ENCODE measurements at places on chromosomes 1 and 21.

GRCh38 chr1:8847990-8848389 is 30.5 kb downstream of the ENO1 start:
- no peak for DNase-seq

GRCh38 chr1:116769561-116769977 is 15.3 kb downstream of the CD2 start:
- no peak for DNase-seq

GRCh38 chr21:31670070-31670469 is 10.6 kb downstream of the SOD1 start:
- no peak for DNase-seq

GRCh38 chr1:56200442-56200841 is 378.9 kb downstream of the PLPP3 start:
- peak; percentile 7 for DNase-seq

DNA sequence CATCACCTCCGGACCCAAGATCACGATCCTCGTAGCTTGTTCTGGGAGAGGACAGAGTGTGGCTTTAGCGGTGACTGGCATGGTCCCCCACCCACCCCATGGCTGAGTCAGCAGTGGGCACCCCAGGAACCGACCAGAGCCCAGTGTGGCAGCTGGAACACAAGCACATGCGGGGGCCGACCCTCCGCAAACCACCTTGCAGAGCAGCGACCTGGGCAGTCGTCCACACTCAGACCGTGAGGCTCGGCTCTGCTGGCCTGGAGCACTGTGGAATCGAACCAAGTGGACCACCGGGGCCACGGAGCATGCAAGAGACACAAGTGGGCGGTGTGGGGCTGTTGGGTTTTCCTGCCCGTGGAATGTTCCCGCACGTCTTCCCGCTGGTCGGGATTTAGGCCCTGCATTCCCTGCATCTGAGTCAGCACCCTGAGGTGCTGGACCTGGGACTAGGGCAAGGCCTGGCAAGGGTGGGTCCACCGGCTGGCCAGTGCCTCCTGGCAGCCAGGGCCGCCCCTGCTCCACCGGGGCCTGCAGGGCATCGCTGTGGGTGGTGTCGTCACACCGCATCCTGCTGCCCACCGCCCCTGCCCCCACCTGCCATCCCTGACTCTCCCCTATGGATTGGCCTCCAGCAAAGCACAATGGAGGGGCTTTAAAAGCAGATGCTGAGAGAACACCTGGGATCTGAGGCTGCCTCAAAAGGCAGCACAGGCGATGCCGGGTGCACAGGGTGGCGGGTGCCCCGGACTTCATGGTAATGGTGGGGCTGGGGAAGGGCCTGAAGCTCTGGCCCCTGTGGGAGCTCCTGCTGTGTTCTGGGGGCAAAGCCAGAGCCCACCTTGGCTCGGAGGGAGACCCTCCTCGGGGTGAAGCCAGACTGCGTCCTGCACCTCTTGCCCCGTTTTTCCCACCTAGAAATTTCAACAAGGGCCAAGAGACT is 18.5 kb downstream of the MORN1 start:
- DNase-seq, result no peak

DNA sequence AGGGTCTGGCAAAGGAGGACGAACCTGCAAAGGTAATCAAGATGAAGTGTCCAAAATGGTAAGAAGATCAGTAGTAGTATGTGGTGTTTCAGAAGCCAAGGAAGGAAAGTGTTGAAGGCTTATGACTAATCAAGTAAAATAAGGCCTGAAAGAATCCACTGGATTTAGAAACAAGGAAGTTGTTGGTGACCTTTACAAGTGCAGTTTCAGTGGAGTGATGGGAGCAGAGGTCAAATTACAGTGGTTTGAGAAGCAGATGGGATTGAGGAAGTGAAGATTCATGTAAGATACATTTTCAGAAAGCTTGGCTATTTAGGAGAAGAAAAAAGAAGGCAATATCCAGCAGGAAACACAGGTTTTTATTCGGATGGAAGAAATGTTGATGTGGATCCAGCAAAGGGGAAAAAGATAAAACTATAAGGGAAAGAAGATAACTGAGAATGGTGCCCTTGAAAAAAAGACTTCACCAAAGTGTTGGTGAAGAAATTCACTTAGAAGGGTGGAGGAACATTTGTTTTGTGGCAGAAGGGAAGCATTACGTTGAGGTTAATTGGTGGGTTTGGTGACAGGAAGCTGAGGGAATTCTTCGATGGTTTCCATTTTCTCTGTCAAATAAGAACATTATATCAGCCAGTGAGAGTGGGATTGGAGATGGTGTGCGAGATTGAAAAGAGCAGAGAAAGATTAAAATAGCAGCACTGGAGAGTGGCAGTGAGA is 2.1 kb downstream of the ARMH1 start:
- no peak for DNase-seq

GRCh38 chr21:27688773-27689172 is 721.9 kb upstream of the ADAMTS5 start:
- DNase-seq, result no peak

DNA sequence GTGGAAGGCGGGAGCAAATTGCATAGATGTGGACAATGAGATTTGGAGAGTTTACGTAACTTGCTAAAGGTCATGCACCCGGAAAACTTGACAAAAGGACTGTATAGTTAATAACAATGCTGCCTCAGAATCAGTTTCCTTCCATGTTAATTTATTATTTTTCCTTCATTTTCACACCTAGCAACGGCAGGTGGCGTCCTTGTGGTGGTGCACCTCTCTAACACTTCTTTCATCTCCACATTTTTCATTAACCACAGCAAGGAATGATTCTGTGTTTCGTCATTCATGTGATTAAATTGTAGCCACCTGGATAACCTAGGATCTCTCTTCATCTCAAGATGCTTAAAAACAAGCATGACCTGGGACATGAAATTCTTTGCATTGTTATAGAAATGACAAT is 2133.0 kb downstream of the NCAM2 start:
- peak; percentile 28 for DNase-seq

- DNase-seq, result no peak
These were observed 30.4 kb downstream of the PIGM start for GRCh38 chr1:160001440-160001839.

GRCh38 chr1:68782890-68783289 is 286.0 kb upstream of the DEPDC1 start:
- no peak for DNase-seq

DNA sequence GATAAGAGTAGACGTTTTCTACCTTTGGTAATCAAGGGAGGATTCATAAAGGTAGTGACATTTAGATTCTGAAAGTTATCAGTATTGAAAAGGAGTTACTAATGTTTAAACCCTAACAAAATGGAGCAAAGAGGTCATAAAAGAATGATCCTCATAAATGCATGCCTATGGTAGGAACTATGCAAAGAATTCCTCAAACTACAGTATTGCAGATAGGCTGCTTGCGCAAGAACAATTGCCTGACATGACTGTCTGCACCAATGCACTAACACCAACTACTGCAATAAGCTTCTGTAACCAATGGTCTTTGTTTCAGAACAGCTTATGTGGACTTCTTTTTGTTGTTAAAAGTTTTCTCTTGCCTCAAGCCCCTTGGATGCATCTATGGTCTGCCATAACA is 597.3 kb upstream of the ADGRL4 start:
- no peak for DNase-seq

DNA sequence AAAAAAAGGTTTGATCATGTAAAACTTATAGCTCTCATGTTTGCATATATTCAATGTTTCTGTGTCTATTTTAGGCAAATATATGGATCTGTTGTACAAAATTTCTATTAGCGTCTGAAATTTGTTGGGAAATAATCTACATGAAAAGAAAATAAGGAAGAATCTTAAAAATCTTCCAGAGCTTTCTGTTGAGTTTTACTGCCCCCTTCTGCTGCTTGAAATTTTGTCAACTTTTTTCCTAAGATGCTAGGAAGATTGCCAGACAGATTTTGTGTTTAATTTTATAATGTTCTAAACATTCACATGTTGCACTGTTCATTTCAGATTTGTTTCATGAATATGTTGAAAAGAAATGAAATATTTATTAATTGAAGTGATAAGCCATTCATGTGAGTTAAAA is 2.5 kb upstream of the PTGS2 start:
- no peak for DNase-seq

DNA sequence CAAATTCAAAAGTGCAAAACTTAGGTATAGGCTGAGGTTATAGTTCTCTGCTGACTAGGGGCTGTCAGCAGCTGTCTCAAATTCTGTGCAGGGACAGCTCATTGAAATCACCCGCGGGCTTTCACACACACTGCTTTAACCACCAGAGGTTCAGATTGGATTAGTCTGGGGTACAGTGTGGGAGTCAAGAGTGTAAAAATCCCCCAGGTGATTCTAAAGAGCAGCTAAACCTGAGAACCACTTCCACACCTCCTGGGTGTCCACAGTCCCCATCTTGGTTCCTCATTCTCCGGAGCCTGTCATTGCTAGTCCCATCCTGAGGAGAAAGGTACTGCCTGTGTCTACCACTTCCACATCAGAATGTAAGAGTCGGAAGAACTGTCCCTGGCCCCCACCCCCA is 9.9 kb upstream of the TDRD10 start:
- no peak for DNase-seq

DNA sequence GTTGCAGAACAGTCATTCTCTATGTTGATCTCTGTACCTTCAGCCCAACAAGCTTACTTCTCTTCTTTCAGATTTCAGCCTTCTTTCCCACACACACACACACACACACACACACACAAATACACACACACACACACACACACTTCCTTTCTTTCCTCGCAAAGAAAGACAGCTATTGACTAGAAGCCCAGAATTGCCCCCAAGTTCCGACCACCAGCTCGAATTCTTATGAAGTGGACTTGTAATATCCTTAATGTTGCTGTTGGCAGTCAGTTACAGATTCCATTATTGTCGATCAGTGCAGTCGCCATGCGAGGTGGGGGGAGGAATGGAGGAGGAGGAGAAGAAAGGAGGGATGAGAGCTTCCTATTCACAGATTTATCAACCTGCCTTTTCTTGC is 125.5 kb downstream of the CLEC20A start:
- no peak for DNase-seq

GRCh38 chr21:38181096-38181495 is 75.7 kb upstream of the KCNJ15 start:
- no peak for DNase-seq

- DNase-seq, result no peak
These were observed 3.8 kb downstream of the NCF2 start for GRCh38 chr1:183586455-183586854.

DNA sequence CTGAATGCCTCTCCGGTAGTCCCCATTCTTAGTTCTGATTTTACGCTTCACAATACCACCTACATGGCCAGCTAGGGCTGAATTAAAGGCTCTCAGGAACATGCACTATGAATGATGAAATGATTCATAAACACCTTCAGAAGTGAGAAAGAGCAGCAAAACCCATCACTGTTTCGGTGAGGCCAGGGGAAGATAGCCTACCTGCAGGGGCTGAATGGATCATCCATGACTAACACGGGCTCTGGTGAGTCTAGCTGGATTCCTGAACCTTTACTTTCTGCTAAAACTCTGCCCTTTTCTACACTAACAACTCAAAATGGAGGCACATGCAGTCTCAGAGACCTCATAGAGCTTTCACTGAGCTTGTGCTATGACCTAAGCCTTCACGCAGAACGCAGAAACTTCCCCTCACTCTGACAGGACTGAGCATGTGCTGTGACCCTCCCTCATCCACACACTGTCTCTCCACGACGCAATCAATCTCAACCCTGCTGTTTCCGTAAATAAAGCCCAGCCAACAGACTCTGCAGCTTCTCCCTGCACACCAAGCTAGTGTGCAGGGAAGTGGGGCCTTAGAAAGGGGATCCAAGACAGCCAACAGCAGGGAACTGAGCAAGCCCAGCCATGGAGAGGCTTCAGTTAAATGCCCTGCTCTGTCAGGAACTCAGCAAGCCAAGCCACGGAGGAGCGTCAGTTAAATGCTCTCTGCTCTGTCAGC is 207.8 kb downstream of the SLC45A1 start:
- DNase-seq, result peak; percentile 95

- no peak for DNase-seq
These were observed 212.8 kb downstream of the FOXD2 start for GRCh38 chr1:47650611-47651010.

DNA sequence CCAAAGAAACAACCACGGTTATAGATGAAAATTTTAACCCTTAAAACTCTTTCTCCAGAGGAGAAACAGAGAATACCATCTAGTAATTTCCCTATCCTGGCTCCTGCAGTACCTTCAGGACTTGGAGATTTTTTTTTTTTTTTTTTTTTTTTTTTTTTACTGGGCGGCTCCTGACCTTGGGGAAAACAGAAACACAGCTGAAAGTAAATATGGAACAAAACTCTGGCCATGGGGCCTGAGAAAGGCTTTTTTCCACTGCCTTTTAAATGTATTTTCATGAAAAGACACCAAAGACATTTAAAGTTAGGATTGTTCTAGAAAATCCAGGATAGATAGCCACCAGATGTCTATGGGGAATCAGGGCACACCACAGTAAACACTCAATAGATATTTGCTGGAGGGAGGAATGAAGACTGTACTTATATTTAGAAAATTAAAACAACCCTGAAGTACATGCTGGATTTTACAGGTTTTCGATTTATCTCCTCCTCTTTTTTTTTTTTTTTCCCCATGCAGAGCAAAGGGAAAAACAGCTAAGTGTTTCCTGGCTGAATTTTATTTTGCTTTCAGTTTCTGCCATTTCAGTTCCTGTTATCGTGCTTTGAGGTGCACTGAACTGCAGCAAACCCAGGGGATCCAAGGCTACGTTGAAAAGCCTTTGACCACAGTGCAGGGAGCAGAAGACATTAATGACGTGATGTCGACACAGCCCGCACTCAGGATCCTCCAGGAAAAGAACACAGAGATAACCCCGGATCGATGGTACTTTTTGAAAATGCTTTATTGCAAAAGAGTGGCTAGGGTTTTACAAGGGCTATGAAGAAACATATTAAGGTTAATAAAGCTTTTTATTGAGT is 35.7 kb upstream of the CNN3 start:
- DNase-seq, result no peak

DNA sequence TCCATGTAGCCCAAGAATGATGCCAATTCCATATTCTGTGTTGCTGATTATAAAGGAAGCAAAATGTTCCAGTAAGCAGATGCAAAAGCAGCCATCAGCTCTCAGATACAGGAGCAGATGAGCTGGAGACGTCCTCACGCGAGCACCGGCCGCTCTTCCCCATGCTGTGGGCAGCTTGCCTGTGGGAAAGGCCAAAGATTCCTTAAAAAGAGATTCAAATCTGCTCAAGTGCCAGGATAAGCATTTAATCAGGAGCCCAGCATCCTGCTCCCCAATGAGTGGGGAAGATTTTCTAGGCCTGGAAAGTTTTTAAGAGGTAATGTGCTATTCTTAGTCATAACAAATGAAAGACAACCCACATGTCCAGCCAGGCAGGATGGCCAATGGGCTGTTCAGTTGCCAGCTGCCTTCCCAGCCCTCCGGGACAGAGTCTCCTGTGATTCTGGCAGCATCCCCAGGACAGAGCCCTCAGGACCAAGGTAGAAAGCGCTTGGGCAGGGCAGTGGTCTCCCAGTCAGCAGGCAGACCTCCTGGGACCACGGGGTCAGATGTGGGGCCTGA is 108.2 kb upstream of the TMPRSS2 start:
- DNase-seq, result no peak

DNA sequence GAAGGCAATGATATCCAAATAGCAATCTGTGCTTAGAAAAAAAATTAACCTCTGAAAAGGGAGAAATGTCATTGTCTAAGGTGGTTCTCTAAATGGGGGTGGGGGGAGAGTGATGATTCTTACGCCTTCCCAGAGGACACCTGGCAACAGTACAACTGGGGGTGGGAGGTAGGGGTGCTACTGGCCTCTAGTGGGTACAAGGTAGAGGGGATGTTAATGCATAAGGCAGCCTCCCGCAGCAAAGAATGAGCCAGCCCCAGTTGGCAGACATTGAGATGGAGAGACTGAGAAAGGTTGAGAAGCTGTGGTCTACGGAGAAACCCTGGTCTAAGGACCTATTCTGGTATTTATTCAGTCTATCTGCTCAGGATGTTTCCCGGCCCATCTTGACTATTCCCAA is 472.2 kb upstream of the RUNX1 start:
- no peak for DNase-seq
